ENCODE measurements at places on chromosomes 5 and 9.

DNA sequence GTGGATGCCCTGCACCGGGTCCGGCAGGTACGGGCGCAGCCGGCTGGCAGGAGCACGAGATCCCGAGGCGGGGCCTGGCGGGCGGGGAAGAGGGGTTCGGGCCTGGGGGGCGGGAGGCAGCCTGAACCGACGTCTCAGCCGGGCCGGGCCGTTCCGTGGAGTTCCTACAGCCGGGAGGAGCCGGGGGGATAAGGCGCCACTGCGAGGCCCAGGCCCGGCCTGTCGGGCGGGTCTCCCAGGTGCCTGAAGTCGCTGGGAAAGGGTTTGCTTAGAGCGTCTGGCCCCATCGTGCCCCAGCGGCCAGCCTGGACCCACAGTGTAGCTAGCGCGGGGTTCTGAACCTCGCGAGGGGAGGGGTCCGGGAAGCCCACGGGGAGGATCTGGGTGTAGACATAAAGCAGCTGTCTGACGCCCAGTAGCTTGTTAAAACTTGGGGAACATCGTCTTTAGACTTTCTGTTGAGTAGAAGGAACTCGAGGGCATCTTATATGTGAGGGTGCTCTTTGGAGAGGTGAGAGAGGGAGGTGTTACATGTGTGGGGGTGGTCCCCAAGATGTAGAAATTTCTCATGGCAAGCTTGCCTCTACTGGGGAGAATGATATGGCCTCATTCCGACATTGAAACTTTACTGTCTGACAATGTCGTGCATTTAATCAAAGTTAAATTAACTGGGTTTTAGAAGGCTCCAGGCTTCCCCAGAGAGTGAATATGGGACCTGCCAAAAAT is 524 bp downstream of the FUBP3 start:
- no peak for DNase-seq

DNA sequence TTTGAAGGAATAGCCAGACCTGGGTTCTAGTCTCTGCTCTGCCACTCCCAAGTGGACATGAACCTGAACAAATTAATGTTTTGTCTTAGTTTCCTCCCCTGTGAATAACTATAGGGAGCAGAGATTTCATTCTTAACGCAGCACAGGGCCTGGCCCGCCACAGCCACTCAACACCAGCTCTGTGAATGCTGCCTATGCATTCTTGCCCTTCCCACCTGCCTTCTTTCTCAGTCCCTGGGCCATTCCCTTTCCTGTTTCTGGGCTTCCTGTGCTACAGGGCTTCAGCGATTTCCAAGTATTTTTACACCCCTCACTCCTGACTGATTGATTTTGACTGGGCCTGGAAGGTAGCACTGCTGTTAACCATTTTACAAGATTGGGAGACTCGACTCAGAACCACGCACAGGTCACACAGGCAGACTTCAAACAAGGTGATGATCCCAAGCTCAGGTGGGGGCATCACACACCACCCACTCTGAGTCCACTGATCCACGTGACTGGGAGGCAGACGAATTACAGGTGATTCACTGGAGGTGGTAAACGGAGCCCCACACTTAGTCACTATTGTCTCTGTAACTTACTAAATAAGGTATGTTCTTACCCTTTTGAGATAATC is 21.4 kb downstream of the PTPN3 start:
- no peak for DNase-seq

- no peak for DNase-seq
These were observed 145.4 kb downstream of the MAPKAP1 start for GRCh38 chr9:125561509-125562148.

- DNase-seq: no peak
These were observed 9.8 kb downstream of the TMEM245 start for GRCh38 chr9:109109967-109110328.

DNA sequence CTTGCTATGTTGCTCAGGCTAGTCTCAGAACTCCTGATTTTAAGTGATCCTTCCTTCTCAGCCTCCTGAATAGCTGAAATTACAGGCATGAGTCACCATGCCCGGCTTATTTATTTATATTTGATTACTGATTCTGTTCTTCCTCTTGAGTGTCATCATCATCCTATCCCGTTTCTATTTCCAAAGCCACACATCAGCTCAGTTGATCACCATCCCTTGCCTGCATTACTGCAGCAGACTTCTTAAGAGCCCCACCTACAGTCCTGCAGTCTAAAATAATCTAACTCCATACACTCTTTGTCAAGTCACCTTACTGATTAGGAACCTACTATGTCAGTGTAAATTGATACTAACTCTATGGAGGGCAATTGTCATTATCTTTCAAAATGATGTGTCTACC is 138.9 kb upstream of the RAI14 start:
- no peak for DNase-seq

DNA sequence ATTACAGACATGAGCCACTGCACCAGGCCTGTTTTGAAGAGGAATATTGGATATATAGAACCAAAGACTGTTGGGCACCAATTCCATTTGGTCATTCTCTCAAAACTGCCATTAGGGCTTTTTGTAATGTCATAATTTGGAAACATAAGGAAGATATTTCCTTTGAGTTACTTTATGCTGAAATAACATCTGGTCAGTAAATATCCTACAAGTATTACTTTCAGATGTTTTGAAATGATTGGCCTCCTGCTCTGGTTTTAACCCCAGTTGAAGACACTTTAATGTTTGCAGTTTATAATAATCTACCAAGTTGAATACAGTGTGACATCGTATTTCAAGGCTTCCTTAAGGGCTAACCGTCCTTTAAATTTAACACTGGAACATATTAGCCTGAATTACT is 33.6 kb downstream of the LRRTM2 start:
- no peak for DNase-seq

DNA sequence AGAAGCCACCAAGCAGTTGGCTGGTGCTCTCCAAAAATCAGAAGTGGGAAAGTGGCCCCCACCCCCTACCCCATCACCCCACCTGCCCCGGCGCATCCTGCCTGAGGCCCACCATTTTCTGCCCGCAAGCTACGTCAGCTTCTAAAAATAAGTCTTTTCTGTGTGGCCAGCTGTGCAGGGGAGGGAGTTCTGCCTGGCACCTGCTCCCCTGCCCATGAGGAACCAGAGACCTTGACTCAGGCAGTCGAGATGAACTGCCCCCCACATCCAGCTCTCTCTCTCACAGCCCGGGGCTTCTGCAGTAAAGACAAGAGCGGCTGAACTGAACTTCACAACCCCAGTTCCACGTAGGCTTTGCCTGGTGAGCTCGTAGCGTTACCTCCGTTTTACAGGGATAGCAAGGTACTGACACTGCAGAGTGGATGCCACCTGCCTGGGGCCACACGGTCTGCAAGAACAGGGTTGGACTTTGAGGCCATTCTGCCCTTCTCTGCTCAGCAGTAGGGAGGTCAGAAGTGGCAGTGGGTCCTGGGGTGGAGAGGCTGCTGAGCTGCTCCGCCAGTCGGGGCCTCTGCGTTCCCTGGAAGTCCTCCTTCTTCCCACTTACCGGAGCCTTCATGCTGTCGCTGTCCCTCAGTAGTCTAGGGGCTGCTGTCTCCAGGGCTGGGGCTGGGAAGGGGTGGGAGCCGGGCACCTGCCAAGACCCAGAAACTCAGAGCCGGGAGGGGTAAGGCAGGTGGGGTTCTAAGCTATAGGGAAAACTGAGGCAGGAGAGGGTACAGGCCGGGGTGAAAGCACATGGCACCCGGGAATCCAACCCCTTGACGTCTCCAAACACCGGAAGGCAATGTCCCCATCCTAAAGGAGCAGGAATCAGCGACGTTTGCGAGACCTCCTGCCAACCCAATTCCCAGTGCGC is 781 bp downstream of the ST6GALNAC4 start:
- no peak for DNase-seq

- no peak for DNase-seq
These were observed 142.3 kb upstream of the TLX3 start for GRCh38 chr5:171166766-171167165.

GRCh38 chr5:99037668-99038067 is 108.9 kb upstream of the CHD1 start:
- no peak for DNase-seq

GRCh38 chr5:78594610-78595457 is 53.7 kb downstream of the LHFPL2 start:
- DNase-seq: peak; percentile 74

DNA sequence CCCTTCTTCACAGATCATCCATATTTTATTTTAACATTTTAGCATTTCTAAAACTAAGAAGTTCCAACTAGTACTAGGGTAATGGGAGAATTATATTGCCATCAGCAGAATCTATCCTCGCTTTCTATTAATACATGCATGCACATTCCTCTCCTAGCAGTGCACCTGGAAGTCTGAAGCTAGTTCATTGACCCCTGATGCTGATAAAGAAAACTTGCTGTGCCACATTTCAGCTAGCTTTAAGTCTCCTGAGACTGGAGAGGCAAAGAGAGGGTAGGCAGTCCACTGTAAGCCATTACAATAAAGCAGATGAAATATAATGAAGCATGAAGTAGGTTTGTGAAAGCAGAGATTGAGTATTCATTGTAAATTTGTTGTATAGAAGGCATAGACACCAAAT is 15.8 kb downstream of the MINAR2 start:
- DNase-seq: no peak

DNA sequence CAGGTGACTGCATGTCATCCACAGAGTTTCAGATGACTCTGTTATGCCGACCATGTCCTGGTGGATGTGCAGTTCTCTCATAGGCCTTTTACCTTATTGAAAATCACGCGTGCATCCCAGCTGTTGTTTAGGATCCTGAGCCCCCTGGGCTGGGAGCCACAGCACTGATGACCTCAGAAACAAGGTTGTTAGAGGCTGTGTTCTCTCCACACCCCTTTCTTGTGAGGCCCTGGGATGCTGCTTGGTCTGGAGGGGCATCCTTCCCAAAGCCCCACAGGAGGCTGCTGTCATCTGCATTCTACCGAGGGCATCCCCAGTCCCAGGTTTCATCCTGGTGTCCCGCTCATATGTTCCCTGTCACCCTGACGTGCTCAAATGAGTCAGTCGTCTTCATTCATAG is 76.5 kb upstream of the IRX4 start:
- DNase-seq: no peak

DNA sequence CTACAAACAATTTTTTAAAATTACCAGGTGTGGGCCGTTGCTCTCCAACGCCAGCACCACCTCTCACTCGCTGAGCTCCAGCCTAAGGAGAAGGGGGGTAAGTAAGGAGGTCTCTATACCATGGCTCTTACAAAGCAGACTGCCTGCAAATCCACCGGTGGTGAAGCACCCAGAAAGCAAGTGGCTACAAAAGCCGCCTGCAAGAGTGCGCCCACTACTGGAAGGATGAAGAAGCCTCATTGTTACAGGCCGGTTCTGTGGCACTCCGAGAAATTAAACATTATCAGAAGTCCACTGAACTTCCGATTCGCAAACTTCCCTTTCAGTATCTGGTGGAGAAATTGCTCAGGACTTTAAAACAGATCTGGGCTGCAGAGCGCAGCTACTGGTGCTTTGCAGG is 46.0 kb downstream of the CDO1 start:
- no peak for DNase-seq

DNA sequence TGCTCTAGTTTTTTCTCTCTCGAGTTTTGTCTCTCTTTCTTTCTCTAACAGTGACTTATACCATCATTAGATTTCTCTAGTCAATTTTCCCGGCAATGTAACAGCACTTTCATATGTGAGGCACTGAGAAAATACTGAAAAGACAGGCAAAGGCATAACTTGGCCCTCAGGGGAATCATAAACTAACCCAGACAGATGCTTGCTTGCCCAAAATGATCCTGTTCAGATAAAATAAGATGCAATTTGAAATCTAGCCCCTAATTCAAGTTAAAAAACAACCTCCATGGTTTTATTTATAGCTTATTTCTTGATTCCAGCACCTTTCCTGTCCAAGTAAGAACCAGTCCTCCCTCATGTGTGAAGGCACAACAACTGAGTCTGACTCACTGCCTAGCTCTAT is 294.6 kb downstream of the GAS1 start:
- DNase-seq: no peak

- DNase-seq: no peak
These were observed at the start of gene C9orf153 for GRCh38 chr9:86259557-86259956. Gene C9orf153 (minus strand): TSS chr9:86259657. CDS start chr9:86229603, 30,054 bp downstream.

DNA sequence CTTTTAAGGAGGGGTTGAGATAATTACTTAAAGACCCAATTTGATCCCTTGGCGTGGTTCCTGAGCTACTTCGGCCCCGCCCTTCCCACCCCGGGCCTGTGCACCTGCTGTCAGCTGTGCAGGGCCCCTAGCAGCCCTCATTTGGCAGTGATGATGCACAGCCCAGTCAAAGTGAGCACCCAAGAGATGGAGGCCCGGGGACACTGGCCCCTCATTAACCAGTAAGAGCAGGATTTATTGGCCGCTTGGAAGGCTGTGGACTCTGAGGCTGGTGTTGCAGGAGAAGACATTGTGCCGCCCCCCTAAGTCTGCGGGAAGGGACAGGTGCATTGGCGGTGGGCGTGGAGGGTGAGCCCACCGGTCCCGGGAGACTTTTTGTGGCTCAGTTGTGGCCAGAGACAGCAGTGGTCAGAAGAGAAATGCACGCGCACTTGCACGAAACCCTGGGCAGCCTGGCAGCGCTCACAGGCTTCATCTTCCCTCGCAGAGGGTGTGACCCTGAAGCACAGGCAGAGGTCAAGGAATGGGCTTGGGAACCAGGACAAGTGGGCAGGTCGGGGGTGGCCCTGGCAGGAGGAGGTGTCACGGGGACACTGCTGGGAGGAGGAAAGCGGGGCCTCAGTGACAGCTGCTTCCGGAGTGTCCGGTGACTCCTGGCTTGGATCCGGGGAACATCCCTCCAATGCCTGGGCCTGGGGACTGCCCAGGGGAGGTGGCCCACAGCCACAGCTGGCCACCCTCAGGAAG is 74.0 kb upstream of the RXRA start:
- DNase-seq: no peak

DNA sequence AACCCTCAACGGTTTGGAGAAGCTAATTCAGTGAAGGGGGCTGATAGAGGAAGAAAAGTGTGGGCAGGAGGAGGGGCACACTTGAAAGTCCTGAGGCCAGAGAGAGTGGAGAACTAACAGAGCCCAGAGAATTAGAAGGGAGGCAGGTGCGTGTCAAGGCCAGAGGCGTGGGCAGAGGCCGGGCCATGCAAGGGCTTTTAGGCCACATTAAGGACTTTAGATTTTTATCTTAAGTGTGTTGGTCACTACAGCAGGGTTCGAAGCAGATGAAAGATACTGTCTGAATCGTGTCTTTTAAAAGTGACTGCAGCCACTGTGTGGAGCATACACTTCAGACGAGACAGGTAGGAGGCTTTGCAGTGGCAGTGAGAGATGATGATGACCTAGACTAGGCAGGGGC is 6.7 kb downstream of the ADRA1B start:
- DNase-seq: no peak

- DNase-seq: no peak
These were observed 19.0 kb downstream of the C6 start for GRCh38 chr5:41194339-41194738.

GRCh38 chr5:55427157-55427556 is 107.6 kb downstream of the PLPP1 start:
- DNase-seq: no peak

DNA sequence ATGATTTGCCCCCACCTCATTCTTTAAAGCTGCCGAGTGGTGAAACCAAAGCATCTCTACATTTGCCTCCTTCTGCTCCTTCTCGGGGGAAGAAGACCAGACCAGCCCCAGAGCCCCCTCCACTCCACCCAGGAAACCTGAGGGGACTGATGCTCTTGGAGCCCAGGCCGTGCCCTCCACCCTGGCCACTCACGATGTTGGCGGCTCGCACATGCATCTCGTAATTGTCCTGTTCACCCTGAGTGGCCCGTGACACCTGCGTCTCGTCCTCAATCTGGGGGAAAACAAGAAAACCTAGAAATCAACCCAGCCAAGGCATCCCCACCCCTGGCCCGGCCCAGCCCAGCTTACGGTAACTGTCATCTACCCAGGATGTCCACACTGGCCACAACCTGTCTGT is 3.0 kb downstream of the MED22 start:
- DNase-seq: no peak
